ENCODE measurements at places on chromosomes 4 and X. TPM values are rescaled to one million over a fixed set of nuclear protein-coding genes. Genes with fewer than 3 reads are reported as not detected.

The TEX13B gene
- not detected for total RNA-seq

The TMEM271 gene
- total RNA-seq, result not detected

The PCDH19 gene
- 0.02 TPM for total RNA-seq

- peak overlapping the region; percentile 16 for H3K4me3 ChIP-seq
- peak overlapping the region; percentile 83 for H3K27ac ChIP-seq
- peaks cover 89% of the 10 kb centered on the region for H3K4me1 ChIP-seq
- DNase-seq, result no peak
Measured at GRCh38 chr4:102522031-102522440, 20.9 kb downstream of the NFKB1 start.

GRCh38 chr4:159368320-159368719 lies 265.4 kb downstream of the RAPGEF2 start:
- H3K27ac ChIP-seq, result no peak overlapping the region
- peaks cover 4% of the 10 kb centered on the region for H3K4me1 ChIP-seq
- DNase-seq, result no peak
